ENCODE measurements at places on chromosomes 1 and 21. TPM values are rescaled to one million over a fixed set of nuclear protein-coding genes. Genes with fewer than 3 reads are reported as not detected.

PDZK1 gene
- total RNA-seq: not detected

PRAMEF26 gene
- not detected for total RNA-seq

RAB7B gene
- total RNA-seq: 4.8 TPM

AADACL4 gene
- not detected for total RNA-seq

RCAN3 gene
- 33.1 TPM for total RNA-seq

TMIGD3 gene
- not detected for total RNA-seq

MROH9 gene
- total RNA-seq: 0.40 TPM

HRNR gene
- total RNA-seq: not detected

S100A9 gene
- total RNA-seq: 59.5 TPM

ALX3 gene
- total RNA-seq: not detected

GJA4 gene
- 11.0 TPM for total RNA-seq

RNU1-1 gene
- total RNA-seq: under 0.01 TPM

OR2T2 gene
- not detected for total RNA-seq

TCHH gene
- total RNA-seq: 0.40 TPM

DMBX1 gene
- not detected for total RNA-seq

B4GALT2 gene
- 22.3 TPM for total RNA-seq

PROX1 gene
- 39.9 TPM for total RNA-seq

KRTAP13-2 gene
- not detected for total RNA-seq

FCGR3A gene
- total RNA-seq: 7.0 TPM

CFAP107 gene
- not detected for total RNA-seq

UTS2 gene
- not detected for total RNA-seq

S100A7A gene
- total RNA-seq: not detected

LCE1B gene
- not detected for total RNA-seq

SERINC2 gene
- 28.9 TPM for total RNA-seq

RBP7 gene
- total RNA-seq: 34.5 TPM

C1orf141 gene
- total RNA-seq: not detected

GJA5 gene
- 4.6 TPM for total RNA-seq

TXNIP gene
- total RNA-seq: 2,947 TPM

TEX38 gene
- total RNA-seq: 2.1 TPM

RGS13 gene
- not detected for total RNA-seq

TIAM1 gene
- total RNA-seq: 6.7 TPM

PCBP3 gene
- total RNA-seq: 0.33 TPM

HHIPL2 gene
- total RNA-seq: 0.78 TPM

FLG2 gene
- total RNA-seq: not detected

KRTAP12-2 gene
- not detected for total RNA-seq
